Colonic mucosa (tissue), 4 donors: ENCODE measurements at places on chromosomes 2 and 18.

DNA sequence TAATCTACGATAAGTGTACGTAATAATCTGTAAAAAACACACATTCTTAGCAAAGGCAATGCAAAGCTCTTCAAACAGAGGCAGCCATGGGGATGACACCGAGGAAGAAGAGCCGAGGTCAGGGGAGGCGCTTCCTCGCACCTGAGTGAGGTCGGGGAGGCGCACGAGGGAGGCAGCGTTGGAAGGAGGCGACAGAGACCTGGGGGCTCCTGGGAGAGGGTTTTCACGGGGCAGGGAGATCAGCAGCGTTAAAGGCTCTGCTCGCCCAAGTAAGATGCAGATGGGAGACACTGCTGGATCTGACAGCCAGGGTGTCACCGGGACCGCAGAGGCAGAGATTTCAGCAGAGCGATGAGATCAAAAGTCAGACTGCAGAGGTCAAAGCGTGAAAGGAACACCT is 143.1 kb downstream of the L3MBTL4 start:
- DNase-seq, result no peak

- no peak for DNase-seq
Observed at GRCh38 chr2:173349287-173349686, 5.4 kb upstream of the CDCA7 start.

- no peak for DNase-seq
Observed at GRCh38 chr2:37526323-37526722, 145.1 kb downstream of the CDC42EP3 start.

- DNase-seq, result no peak
Observed at GRCh38 chr18:58367425-58368140, 261.3 kb downstream of the ALPK2 start.

DNA sequence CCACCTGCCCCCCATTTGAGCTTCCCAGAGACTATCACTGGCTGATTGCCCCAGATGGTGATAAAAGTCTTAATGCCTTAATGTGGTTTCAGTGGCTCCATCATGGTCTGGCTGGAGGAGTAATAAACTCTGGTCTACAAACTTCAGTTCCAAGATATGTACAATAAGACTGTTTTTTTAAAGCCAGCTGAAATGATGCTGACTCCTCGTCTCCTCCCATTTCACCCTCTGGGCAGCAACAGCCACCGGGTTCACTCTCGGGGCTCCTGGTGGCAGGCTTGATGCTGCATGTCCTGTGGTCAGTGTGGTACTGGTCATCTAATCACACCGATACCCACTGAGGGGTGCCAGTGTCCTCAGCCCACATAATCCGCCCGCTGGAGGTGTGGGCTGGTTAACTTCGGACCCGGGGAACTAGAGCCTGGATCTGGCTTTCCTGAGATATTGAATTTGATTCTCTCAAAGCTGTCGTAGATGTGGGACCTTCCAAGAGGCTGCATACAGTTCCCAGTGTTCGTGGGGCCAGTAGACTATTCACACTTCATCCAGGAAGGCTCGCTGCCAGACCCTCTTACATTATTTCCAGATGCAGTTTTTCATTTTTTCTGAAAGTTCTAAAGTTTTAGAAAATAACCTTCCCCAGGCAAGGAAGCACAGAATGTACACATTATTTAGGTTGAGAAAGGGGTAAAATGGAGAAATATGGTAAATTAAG is 95.3 kb downstream of the GALR1 start:
- no peak for DNase-seq

- no peak for DNase-seq
Observed at GRCh38 chr2:24792542-24792873, 683 bp downstream of the PTRHD1 start.

- DNase-seq, result no peak
Observed at GRCh38 chr2:240259201-240259923, 118.9 kb upstream of the OTOS start.

DNA sequence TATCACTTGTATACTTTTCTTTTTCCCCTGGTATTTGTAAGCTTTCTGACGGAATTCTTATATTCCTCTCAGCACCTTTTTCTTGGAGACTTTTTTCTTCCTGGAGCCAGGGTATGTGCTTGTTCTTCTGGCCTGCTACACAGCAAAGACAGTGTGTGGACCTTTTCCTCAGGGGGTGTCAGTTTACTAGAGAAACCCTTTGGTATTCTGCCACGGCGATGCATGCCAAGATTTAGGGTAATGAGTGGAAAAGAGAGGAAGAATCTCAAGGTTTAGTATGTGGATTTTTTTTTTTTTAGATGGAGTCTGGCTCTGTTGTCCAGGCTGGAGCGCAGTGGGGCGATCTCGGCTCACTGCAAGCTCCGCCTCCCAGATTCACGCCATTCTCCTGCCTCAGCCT is 152.2 kb downstream of the PHLPP1 start:
- no peak for DNase-seq

DNA sequence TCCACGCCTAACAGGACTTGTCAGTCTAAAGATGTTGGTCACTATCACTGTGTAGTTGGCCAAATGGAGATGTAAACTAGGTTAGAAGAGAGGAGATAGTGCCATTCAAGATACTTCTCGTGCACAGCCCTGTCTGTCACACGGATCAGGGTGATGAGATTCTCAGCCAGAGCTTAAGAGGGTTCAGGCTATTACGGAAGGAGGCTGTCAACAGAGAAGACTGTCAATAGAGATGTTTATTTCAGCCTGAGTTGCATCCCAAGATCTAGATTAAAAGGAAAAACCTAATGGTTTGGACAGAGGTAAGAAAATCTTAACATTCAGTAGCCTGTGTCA is 83.4 kb downstream of the AAK1 start:
- DNase-seq, result no peak

- no peak for DNase-seq
Observed at GRCh38 chr18:9764011-9764481, 55.9 kb downstream of the RAB31 start.

DNA sequence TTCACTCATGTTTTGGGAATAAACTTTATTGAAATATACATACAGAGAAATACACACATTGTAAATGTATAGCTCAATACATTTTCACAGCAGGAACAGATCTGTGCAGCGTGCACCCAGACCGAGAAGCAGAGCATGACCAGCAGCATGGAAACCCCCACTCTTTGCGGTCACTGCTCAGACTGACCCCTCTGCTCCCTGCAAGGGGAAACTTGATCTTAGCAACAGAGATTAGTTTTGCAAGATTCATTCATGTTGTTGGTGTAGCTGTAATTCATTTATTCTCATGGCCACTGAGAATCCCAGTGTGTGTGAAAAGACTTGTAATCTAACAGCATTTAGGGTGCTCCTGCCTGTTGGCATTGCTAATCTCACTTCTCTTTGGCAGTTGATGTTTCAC is 35.2 kb downstream of the LPIN1 start:
- no peak for DNase-seq

- no peak for DNase-seq
Observed at GRCh38 chr2:216583147-216583546, 50.1 kb upstream of the IGFBP2 start.

- DNase-seq, result no peak
Observed at GRCh38 chr2:60047944-60048525, 505.4 kb downstream of the BCL11A start.

- no peak for DNase-seq
Observed at GRCh38 chr18:43982582-43982981, 698.1 kb upstream of the SETBP1 start.

DNA sequence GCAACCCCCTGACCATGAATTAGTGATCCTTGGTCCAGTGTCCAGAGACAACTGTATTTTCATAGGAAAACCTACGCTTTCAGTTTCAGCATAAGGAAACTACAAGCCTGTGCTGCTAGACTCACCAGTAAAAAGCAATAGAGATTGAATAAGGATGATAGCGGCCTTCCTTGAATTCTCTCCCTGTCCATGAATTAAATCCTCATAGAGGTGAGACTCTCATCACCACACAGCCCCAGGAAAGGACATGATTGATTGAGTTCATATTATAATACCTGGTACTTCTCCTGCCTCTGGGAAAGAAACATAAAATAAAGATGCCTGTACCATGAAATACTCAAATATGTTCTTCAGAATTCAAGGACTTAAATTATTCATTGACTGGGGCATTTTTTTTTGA is 146.3 kb upstream of the SPOPL start:
- no peak for DNase-seq

GRCh38 chr2:17079262-17079661 is 413.6 kb upstream of the CYRIA start:
- no peak for DNase-seq

GRCh38 chr2:49914281-49914680 is 760.0 kb upstream of the FSHR start:
- no peak for DNase-seq

DNA sequence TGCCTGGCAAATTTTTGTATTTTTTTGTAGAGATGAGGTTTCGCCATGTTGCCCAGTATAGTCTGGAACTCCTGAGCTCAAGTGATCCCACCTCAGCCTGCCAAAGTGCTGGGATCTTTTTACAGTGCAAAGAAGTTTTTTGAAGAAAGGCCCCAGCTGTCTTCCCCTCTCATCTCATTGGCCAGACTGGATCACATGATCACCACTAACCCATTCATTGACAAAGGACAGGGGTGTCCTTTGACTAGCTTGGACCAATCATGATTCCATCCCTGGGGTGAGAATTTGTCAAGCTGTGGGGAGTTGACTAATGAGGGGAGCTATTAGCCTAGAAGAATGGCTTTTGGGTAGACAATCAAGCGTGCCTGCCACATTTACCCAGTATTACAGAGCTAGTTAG is 232.9 kb upstream of the TANK start:
- DNase-seq, result no peak

DNA sequence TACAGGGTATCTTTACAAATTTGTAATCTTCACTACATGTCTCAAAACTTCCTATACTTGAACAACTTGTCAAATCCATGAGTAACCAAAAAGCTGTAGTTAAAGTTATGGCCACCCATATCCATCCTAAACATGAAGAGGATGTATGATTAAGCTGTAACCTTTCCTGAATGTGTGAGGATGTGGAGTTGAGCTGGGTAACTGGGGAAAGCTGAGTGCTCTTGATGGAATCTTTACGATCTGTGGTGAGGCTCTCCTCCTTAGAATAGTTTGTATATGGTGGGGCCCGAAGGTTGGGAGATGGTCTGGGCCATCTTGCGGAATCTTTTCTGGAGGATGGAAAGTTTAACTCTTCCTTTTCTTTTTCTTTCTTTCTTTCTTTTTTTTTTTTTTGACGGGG is 29.4 kb downstream of the DPP4 start:
- DNase-seq, result no peak

GRCh38 chr2:152452256-152452973 is 117.4 kb downstream of the FMNL2 start:
- DNase-seq, result no peak

GRCh38 chr18:23541349-23542093 is 38.2 kb downstream of the RMC1 start:
- DNase-seq, result no peak

GRCh38 chr2:29196792-29197788 is 81.9 kb downstream of the CLIP4 start:
- DNase-seq, result peak; percentile 74
